ENCODE measurements at places on chromosomes 3 and 15. TPM values are rescaled to one million over a fixed set of nuclear protein-coding genes. Genes with fewer than 3 reads are reported as not detected.

- H3K4me3 ChIP-seq = no peak overlapping the region
- no peaks in the 10 kb centered on the region for H3K27me3 ChIP-seq
- no peak overlapping the region for H3K27ac ChIP-seq
- DNase-seq = no peak
- no peaks in the 10 kb centered on the region for H3K4me1 ChIP-seq
Measured at GRCh38 chr15:74025436-74025835, 30.9 kb downstream of the PML start.

GRCh38 chr3:154235330-154235729 is 89.0 kb downstream of the DHX36 start:
- H3K27me3 ChIP-seq = no peaks in the 10 kb centered on the region
- H3K4me1 ChIP-seq = no peaks in the 10 kb centered on the region
- DNase-seq = no peak
- no peak overlapping the region for H3K4me3 ChIP-seq

The FOXL2 gene
- not detected for total RNA-seq

DNA sequence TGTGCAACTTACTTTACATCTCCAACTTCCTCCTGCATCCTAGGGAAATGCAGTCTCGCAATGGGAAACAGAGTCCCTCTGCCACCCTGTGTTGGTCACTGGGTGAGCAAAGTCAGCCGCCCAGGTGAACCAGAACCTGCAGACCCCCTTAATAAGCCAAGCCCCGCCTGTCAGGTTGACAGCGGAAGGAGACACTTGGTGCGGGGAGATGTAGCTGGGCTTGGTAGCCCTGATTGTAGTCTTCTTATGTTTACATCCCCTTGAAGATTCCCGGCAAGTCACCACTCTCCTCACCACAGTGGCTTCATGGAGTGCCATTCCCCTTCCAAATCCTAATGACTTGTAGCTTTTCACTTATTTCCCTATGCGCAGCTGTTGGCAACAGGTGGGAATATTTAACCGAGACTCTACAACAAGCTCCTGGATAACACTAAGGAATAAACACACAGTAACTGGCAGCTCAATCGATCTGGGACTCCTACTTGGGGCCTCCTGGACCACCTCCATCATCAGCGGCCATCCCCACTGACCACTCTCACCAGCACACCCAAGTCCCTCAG is 17.7 kb upstream of the CLSTN2 start:
- H3K4me1 ChIP-seq = no peaks in the 10 kb centered on the region
- no peaks in the 10 kb centered on the region for H3K27me3 ChIP-seq
- DNase-seq = no peak

The ITIH1 gene
- total RNA-seq = 0.53 TPM

The GPR160 gene
- 17.7 TPM for total RNA-seq

- no peak overlapping the region for H3K4me3 ChIP-seq
- no peaks in the 10 kb centered on the region for H3K36me3 ChIP-seq
- no peak overlapping the region for H3K27ac ChIP-seq
- H3K4me1 ChIP-seq = no peaks in the 10 kb centered on the region
Measured at GRCh38 chr3:97438131-97438530, 326.4 kb upstream of the ARL6 start.

- no peaks in the 10 kb centered on the region for H3K4me1 ChIP-seq
- H3K27me3 ChIP-seq = no peaks in the 10 kb centered on the region
- no peak for DNase-seq
- H3K27ac ChIP-seq = no peak overlapping the region
Measured at GRCh38 chr3:146967783-146968182, 362.6 kb upstream of the PLSCR5 start.

The AGTR1 gene
- total RNA-seq = not detected

- H3K36me3 ChIP-seq = no peaks in the 10 kb centered on the region
- H3K27me3 ChIP-seq = no peaks in the 10 kb centered on the region
- H3K4me1 ChIP-seq = peaks cover 3% of the 10 kb centered on the region
- H3K4me3 ChIP-seq = peak within 1 kb of the TSS; percentile 67
Measured at GRCh38 chr3:126654571-126655383, at the start of gene TXNRD3. TSS of gene TXNRD3 (minus strand) at chr3:126655124.

- H3K4me1 ChIP-seq = no peaks in the 10 kb centered on the region
- no peak overlapping the region for H3K4me3 ChIP-seq
- no peak overlapping the region for H3K27ac ChIP-seq
- no peaks in the 10 kb centered on the region for H3K27me3 ChIP-seq
- DNase-seq = no peak
Measured at GRCh38 chr15:43550527-43551363, 33.3 kb downstream of the MAP1A start.

The CLEC3B gene
- not detected for total RNA-seq

GRCh38 chr3:42778644-42779043 is 5.6 kb upstream of the CCDC13 start:
- H3K36me3 ChIP-seq = no peaks in the 10 kb centered on the region
- DNase-seq = no peak
- H3K27me3 ChIP-seq = no peaks in the 10 kb centered on the region
- peaks cover under 1% of the 10 kb centered on the region for H3K4me1 ChIP-seq

DNA sequence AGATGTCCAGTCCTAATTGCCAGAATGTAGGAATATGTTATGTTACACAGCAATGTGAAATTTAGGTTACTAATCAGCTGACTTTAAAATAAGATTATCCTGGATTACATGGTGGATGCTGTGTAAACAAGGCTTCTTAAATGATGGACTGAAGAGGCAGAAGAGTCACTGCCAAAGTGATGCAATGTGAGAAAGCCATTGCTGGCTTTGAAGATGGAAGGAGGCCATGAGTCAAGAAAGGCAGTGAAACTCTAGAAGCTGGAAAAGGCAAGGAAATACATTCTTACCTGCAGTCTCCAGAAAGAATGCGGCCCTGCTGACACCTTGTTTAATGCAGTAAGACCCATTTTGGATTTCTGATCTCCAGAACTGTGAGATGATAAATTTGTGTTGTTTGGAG is 179.1 kb upstream of the ZPLD1 start:
- H3K27me3 ChIP-seq = no peaks in the 10 kb centered on the region
- H3K4me3 ChIP-seq = no peak overlapping the region
- DNase-seq = no peak
- no peak overlapping the region for H3K27ac ChIP-seq
- H3K36me3 ChIP-seq = no peaks in the 10 kb centered on the region

The PARP6 gene
- 130 TPM for total RNA-seq

GRCh38 chr3:156681002-156681401 is 6.6 kb downstream of the TIPARP start:
- H3K27ac ChIP-seq = no peak overlapping the region
- peak; percentile 31 for DNase-seq
- H3K27me3 ChIP-seq = no peaks in the 10 kb centered on the region

The TLR9 gene
- 21.0 TPM for total RNA-seq

The WHAMM gene
- 31.3 TPM for total RNA-seq

- no peaks in the 10 kb centered on the region for H3K27me3 ChIP-seq
- peaks cover 12% of the 10 kb centered on the region for H3K4me1 ChIP-seq
- H3K36me3 ChIP-seq = no peaks in the 10 kb centered on the region
- H3K4me3 ChIP-seq = no peak overlapping the region
Measured at GRCh38 chr15:74050556-74051234, 31.7 kb downstream of the GOLGA6A start.

- no peak overlapping the region for H3K27ac ChIP-seq
- no peak overlapping the region for H3K4me3 ChIP-seq
- peaks cover 96% of the 10 kb centered on the region for H3K36me3 ChIP-seq
- no peaks in the 10 kb centered on the region for H3K4me1 ChIP-seq
Measured at GRCh38 chr15:70063261-70063925, 34.3 kb downstream of the TLE3 start.

The PARP15 gene
- 172 TPM for total RNA-seq

The SLC28A1 gene
- total RNA-seq = not detected

- H3K27me3 ChIP-seq = peaks cover 5% of the 10 kb centered on the region
- no peaks in the 10 kb centered on the region for H3K36me3 ChIP-seq
- no peaks in the 10 kb centered on the region for H3K4me1 ChIP-seq
- H3K4me3 ChIP-seq = no peak overlapping the region
- H3K27ac ChIP-seq = no peak overlapping the region
Measured at GRCh38 chr3:11195201-11195600, 40.9 kb downstream of the HRH1 start.

- H3K4me3 ChIP-seq = no peak overlapping the region
- DNase-seq = peak; percentile 25
- no peak overlapping the region for H3K27ac ChIP-seq
- H3K27me3 ChIP-seq = peaks cover 22% of the 10 kb centered on the region
- H3K36me3 ChIP-seq = no peaks in the 10 kb centered on the region
Measured at GRCh38 chr3:96813134-96813819, 1.1 kb upstream of the EPHA6 start.
